ENCODE measurements at places on chromosomes 3 and 15.
A peak's percentile ranks its signal among the peaks of the same experiment; 100 is the strongest.

DNA sequence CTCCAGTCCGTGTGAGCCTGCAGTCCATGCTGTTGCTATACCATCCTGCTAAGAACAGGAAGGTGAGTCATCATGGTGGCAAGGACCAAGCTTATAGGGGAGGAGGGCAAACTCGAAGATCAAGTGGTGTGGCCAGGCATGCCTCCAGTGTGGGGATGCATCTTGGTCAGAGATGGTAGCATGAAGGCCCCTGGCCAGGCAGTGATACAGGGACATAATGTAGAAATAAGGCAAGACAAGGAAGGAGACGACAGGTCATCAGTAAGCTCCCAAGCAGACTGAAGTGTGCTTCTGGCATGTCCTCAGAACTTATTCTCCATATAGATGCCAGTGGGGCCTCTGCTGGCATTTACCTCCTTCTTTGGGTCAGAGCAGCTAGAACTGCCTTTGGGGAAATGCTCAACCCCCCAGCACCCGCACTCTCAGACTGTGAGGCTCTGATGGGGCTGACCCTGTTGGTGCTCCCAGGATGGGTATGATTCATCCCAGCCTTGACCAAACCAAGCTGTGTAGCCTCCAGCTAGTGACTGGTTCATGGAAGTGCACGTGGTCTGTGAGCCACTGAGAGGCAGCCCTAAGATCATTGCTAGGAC lies 52.5 kb upstream of the ATP2B2 start:
- DNase-seq = no peak

DNA sequence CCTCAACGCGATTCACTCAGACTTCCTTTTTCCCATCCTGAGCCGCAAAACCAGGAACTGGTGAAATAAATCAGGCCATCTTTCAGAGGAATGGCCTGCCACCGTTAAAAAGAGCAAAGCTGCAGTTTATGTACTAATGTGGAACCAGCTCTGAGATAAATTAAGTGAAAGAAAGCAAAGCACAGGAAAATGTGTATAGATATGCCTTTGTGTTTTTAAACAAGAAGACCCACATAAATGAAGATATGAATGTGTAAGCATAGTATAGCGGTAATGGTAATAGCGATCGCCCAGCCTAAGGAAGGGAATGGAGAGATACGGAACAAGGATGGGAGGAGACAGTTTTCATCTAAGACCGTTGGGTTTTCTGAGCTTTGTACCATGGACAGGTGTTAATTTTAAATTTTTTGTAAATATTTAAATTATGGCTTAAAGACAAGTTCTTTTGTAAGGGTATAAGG lies 30.8 kb upstream of the RPN1 start:
- peak; percentile 73 for DNase-seq

- no peak for DNase-seq
Observed at GRCh38 chr3:187927565-187927964, 182.3 kb upstream of the BCL6 start.

- no peak for DNase-seq
Observed at GRCh38 chr3:5144316-5144994, 22.4 kb downstream of the ARL8B start.

- DNase-seq = no peak
Observed at GRCh38 chr3:49173792-49174170, 2.4 kb downstream of the KLHDC8B start.

DNA sequence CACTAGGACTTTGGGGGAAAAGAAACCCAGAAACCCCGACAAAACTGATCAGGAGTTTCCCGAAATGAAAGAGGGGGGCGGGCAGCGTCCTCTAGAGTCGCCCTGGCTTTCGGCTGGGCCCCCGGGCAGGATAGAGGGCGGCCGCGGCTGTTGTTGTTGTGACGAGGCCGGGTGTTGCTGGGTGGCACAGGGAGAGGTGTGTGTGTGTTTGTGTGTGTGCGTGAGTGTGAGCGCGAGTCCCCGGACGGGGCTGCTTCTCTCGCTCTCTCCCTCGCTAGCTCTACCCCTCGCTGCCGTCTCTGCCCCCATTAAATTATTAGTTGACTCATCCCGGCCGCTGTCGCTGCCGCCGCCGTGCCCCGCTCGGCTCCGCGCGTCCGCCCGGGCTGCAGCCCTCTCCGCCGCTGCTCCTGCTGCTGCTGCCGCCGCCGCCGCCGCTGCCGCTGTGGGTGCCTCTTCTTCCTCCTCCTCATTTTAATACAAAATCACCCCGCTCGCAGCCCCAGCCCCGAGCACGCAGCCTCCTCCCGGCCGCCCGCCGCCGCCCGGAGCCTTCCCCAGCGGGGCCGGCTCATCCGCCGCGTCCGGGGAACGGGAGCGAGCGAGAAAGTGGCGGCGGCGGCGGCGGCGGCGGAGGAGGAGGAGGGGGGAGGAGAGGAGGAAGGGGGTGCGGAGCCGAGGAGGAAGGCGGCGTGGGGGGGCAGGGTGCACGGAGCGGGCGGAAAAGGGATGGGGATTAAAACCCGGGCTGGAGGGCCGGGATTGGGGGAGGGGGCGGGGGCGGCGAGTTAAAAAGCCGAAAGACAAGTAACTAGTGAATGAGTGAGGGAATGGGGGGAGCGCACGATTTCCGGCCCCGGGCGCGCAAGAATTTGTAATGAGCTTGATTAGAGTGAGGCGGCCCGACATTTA lies at the start of gene SATB1:
TSS of gene SATB1 (minus strand) at position 611 of the 912 bp plus-strand sequence. CDS start 4,372 bp downstream, outside the sequence.
- DNase-seq = peak; percentile 48

- DNase-seq = peak; percentile 80
Observed at GRCh38 chr3:72887705-72888545, at the start of gene GXYLT2. Gene GXYLT2, plus strand, starts transcription at chr3:72888046. Its CDS starts 188 bp downstream, at chr3:72888234.

GRCh38 chr3:126995926-126996512 lies 13.1 kb downstream of the PLXNA1 start:
- no peak for DNase-seq

- DNase-seq = no peak
Observed at GRCh38 chr3:42838571-42838970, 29.3 kb downstream of the ACKR2 start.

DNA sequence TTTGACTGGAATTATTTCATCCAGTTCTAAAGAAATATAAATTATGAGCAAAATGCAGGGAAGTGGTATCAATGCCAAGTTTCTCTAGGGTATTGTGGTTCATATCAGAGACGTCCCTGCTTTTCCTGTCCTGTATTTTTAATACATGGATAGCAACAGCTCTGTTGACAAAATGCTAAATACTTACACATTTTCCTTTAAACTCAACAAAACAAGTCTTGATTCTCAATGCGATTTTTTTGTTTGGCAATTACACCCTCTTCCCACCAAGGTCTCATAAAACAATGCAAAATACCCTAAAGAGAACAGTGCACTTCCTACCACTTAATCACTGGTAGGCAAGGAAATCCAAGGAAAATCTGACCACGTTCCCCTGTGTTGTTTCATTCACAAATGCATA lies 120.0 kb downstream of the DUT start:
- DNase-seq = no peak

- DNase-seq = no peak
Observed at GRCh38 chr3:152026033-152026556, 152.7 kb downstream of the SUCNR1 start.

GRCh38 chr3:110327870-110328269 lies 743.7 kb upstream of the NECTIN3 start:
- no peak for DNase-seq

GRCh38 chr15:69976366-69976994 lies 121.2 kb downstream of the TLE3 start:
- peak; percentile 2 for DNase-seq

GRCh38 chr15:32802286-32802936 lies 84.6 kb downstream of the GREM1 start:
- no peak for DNase-seq

DNA sequence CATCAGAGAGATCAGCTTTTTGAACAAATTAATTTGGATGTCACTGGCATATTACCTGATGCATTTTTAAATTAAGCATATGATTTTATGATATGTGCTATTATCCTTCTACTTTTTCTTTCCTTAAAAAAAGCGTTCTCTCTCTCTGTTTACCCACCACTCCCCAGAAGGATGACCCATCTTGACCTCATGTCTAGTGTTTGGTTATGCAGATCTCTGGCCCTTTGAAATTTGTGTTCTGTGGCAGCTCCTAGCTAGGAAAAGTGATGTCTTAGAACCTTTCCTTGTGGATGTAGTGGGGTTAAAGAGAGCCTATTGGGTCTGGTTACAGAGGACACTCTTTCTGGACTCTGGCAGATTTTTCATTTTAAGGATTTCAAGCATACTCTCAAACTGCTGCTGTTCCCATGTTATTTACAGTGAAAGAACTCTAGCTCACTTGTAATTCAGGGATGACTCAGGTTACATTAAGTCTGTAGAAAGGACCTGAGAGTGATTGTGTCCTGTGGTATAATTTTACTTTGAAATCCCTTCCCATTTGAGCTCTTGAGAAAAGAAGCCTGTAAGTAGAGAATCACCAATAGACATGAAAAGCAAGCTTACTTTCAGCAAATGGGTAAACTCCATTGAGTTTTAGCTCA lies 23.8 kb downstream of the ARHGEF26 start:
- DNase-seq = no peak

GRCh38 chr3:150069154-150069527 lies 98.4 kb upstream of the PFN2 start:
- no peak for DNase-seq

DNA sequence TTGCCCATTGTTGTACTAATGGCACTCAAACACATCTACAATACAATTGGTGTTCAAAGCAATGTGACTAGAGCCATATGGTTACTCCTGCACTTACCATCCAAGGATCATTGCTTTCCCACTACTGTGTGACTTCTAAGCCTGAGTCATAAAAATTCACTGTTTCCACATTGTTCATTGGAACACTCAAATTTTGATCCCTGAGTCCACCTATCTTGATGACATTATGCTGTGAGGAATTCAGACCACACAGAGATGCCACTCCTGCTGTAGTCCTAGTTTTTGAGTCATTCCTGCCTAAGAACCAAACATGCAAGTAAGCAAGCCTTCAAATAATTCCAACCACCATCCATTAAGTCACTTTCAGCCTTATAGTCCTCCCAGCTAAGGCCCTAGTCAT lies 176.2 kb downstream of the EFHB start:
- DNase-seq = no peak

DNA sequence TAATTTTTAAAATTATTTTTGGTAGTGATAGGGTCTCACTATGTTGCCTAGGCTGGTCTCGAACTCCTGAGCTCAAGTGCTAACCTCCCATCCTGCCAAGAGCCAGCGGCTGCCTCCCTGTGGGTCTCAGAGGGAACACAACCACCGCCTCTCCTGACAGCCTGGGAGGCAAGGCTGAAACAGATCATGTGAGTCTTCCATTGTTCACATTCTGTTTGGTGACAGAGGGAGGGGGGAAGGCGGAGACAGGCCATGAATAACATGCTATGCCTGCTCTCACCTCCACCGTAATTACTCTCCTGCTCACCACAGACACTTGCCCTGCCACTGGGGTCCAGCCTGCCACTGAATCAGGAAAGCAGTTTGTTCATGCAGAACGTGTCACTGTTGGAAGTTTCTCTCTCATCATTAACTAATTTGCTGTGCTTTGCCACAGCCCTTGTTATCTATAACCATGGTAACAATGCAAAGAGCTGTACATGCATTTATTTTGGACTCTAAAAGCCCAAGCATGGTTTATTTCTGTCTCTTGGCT lies 78.4 kb upstream of the RASGRF1 start:
- DNase-seq = peak; percentile 51

DNA sequence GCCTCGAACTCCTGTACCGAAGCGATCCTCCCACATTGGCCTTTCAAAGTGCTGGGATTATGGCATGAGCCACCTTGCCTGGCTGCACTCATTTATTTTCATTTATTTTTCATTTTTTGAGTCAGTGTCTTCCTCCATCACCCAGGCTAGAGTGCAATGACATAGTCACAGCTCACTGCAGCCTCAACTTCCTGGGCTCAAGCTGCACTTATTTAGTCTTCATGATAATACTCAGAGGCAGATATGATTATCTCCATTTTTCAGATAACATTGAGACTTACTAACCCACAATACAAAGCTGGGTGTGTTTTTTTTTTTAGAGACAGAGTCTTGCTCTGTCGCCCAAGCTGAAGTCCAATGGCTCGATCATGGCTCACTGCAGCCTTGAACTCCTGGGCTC lies 10.0 kb downstream of the PRKCI start:
- no peak for DNase-seq

- DNase-seq = no peak
Observed at GRCh38 chr3:117442566-117442965, 733.0 kb downstream of the TUSC7 start.

GRCh38 chr3:105997800-105998526 lies 129.2 kb upstream of the CBLB start:
- no peak for DNase-seq

Data from hippocampal formation (tissue), 2 donors.